HepG2 (cell line): ENCODE measurements at places on chromosomes 2 and 18. TPM values are rescaled to one million over a fixed set of nuclear protein-coding genes. Genes with fewer than 3 reads are reported as not detected.

DNA sequence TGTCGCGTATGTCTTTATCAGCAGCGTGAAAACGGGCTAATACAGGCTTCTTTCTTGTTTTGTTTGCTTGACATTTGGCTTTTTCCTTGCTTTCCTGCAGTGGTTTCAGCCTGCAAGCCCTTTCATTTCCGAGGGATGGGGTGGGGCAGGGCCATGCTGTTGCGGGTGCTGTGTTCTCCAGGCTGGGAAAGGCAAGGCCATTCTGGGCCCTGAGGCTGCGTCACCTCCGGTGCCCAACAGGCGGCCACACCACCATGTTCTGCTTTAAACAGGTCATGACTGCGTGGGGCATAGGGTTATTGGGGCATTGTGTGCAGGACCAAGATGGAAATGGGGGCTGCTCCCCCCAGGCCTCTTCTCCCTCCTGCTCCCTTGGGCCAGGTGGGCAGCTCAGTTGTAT, 38.6 kb upstream of the PLB1 start:
- DNase-seq: no peak

DNA sequence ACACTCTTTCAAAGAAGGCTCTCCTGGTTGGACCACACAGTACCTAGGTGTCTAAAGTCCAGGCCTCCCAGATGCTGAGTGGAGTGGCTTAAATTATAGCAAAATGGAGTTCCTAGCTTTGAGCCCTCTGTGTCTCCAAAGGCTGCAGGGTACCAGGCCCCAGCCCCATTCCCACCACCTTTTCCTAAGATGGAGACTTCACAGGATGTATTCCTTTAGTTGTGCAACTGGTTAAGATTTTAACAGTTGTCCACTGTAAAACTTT, 4.9 kb downstream of the SMAD7 start:
- DNase-seq: peak; percentile 68

GRCh38 chr18:68985172-68985820, 187.4 kb downstream of the CCDC102B start:
- DNase-seq: no peak

DNA sequence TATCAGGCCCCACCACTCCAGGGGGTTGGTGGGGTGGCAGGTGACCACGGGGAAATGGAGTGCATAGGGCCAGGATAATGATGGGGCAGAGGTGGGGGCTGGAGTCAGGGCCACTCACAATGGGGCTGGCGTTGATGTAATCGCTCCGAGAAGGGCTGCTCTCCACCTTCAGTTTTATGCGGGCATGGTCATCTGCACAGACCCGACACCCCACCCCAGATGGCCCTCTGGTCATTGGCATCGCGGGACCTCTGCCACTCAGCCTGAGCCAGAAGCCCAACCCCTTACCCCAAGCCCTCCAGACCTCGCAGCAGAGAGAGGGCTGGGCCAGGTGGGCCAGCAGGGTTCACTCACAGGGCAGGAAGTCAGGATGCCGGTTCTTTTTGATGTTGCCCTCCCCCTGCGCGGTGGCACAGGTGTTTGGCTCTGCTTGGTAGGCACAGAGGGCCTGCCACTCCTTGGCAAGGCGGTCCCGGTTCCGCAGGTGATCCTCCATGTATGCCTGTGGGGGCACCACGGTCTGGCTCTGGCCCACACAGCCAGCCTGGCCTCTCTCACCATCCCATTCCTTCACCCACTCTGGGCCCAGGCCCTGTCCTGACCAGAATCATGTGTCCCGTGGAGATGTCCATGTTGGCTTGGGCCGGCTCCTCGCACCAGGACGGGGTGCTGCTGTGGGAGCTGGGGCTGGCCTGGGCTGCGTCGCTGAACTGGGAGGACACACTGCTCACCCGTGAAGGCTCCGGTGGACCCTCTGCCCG, 12.4 kb downstream of the PTPRN start:
- DNase-seq: no peak

DNA sequence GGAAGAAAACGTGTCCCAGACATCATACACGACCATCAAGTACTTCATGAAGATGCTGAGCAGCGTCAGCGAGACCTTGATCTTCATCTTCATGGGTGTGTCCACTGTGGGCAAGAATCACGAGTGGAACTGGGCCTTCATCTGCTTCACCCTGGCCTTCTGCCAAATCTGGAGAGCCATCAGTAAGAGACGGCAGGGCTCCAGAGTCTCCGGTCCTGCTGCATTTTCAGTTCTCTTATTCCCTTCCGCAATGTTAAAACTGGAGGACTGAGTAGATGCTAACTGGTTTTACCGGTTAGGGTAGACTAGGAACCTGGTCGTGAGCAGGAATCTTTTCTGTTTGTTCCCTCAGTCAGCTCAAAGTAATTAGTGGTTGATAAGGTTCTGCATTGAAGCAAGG, 32.3 kb downstream of the SLC9A4 start:
- no peak for DNase-seq

GRCh38 chr2:238915196-238915595, 67.3 kb downstream of the TWIST2 start:
- DNase-seq: no peak

- DNase-seq: no peak
These were observed 210.3 kb upstream of the RBMS1 start for GRCh38 chr2:160703648-160704585.

- peak; percentile 80 for DNase-seq
These were observed 60.4 kb upstream of the COPS8 start for GRCh38 chr2:237025090-237025865.

The AFF3 gene
- total RNA-seq: not detected in 2 replicates

The TRIM43 gene
- total RNA-seq: not detected in 2 replicates
